ENCODE measurements at places on chromosomes 2 and 18.

DNA sequence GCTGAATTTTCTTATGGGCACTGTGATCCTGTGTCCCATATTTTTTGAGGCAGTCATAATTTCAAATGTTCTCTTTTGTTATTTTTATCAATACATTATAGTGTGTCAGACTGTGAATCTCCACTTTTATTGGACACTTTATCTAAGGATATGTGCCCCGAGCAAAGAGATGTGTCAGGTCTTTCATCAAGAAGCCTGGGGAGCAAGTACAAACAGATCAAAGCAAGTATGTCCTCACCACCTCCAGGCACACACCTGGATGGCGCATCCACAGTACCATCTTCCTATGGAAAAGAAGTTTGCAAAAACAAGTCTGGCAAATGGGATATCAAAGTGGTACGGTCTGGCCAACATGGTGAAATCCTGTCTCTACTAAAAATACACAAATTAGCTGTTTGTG is 81.0 kb upstream of the ZNF236 start:
- no peak for DNase-seq

GRCh38 chr2:235546436-235546835 is 52.6 kb downstream of the AGAP1 start:
- DNase-seq = no peak

GRCh38 chr2:73205611-73206010 is 3.2 kb downstream of the NOTO start:
- DNase-seq = no peak

GRCh38 chr2:203326356-203326755 is 1.8 kb upstream of the ABI2 start:
- DNase-seq = no peak

DNA sequence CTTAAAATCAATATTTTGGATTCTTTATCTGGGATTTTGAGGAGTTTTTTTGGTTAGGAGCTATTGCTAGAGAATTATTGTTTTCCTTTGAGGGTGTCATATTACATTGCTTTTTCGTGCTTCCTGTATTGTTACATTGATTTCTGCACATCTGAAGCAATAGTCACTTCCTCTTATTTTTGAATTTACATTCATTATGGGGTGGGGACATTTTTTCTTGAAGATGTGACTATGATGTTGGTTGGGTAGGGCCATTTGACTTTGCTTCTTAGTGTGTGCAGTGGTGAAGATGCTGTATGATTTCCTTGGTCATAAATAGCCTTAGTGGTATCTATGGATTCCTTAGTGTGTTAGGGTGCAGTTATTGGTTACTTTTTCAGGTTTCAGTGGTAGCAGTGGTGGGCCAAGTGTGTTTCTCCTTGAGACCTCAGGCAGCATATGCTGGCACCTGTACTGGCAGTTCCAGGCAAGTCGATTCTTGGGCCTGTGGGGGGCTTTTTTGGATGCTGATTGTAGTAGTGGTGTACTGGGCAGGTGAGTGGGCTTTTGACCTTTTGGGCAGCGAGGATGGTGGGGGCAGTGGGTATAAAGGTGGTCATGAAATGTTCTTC is 61.8 kb downstream of the ARHGAP25 start:
- no peak for DNase-seq

DNA sequence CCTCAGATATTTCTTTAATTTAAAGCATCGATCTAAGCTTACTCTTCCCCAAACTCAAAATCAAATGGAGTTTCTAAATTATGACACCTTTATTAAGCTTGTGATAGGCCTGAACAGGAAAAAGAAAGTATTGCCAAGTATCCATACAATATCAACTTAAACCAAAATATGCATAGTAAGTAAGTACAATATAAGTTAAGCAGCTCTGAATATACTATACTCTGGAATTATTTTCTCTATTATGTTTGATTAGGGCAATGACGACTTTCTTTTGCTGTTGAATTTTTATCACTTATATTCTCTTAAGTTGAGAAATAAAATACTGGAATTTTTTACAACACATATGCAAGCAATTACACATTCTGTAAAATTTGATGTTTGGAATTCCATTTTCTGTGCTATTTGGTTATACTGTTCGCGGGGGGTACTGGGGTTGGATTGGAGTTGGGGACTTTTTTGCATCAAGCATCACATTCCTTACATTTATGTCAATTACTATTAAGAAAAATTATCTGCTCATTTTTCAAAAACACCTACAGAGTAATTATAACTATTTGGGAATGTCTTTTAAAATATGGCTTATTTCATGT is 2.2 kb downstream of the COL5A2 start:
- no peak for DNase-seq

- no peak for DNase-seq
These were observed 25.1 kb upstream of the GPR75 start for GRCh38 chr2:53884883-53885282.

DNA sequence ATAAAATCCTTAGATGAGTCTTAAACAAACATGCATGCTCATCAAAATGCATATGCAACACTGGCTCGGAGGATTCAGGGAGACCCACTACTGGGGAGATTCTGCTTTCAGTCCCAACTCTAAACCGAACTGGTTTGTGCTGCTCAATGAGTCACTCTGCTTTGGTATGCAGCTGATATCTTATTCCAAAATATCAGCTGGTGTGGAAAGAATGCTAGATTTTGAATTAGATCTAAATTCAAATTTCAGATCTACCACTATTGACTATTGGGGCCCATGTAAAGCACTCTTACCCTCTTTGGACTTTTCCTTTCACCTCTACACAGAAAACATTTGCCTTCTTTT is 39.2 kb upstream of the TTN start:
- no peak for DNase-seq

GRCh38 chr2:122136056-122136455 is 380.6 kb downstream of the TSN start:
- DNase-seq = no peak

DNA sequence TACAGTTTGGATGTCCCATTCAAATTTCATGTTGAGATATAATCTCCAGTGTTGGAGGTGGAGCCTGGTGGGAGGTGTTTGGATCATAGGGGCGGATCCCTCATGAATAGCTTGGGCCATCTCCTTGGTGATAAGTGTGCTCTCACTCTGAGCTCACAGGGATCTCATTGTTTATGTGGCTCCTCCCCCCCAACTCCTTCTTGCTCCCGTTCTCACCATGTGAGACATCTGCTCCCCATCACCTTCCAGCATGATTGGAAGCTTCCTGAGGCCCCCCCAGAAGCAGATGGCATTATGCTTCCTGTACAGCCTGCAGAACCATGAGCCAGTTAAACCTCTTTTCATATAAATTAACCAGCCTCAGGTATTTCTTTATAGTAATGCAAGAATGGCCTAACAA is 3.0 kb upstream of the INPP1 start:
- peak; percentile 24 for DNase-seq
